SW480 (cell line): ENCODE measurements at places on chromosomes 5 and 9.
A peak's percentile ranks its signal among the peaks of the same experiment; 100 is the strongest.

DNA sequence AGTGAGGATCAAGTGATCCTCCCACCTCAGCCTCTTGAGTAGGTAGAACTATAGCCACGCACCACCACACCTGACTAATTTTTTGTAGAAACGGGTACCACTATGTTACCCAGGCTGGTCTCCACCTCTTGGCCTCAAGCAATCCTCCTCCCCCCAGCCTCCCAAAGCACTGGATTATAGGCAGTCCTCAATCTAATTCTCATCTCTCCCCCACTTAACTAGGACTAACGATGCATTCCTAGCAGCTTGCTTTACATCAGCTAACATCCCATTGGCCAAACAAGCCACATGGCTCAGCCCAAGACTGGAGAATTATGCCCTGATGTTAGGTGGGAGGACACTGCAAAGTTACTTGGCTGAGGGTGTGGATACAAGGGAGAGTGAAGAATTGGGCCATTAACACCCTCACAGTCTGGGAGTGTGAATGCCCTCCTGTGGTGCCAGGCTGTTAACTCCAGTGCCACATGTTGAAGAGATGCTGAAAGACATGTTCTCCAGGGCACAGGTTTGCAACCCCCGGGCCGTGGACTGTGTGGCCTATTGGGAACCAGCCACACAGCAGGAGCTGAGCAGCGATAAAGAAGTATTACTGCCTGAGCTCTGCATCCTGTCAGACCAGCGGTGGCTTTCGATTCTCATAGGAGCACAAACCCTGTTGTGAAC, 5.3 kb upstream of the ZNF367 start:
- no peak for DNase-seq

DNA sequence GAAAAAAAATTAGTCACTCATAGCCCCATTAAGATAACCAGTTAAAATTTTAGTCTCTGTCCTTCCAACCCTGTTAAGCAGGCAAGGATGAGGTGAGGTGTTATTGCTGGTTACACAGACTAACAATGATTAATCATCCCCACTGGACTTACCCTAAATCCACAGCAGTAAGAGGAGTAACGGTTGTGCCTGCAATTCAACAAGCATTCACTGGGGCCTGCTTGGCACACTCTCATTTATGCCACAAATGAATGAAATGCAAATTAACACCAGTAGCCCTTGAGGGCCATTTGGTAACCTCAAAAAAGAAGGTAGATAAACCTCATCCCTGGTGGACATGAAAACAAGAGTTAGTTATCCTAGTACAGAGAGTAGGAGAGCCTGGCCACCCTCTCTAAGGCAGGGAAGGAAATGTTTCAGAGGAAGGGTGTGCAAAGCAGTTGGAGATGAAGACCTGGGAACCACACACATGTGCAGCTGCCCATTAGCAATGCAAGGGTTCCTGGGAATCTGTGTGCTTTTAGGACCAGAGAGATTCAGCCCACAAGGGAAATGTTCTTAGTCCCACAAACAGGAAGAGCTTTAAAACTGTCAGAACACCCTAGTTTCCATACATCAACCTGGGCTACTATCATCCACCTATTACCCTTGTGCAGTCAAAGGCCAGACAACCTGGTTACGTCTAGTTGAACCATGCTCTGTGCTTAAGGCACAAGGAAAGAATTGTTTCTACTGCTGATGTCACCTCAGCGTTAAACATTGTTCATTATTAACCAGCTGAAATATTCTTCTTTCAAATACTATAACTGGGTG, 7.7 kb downstream of the LHFPL2 start:
- no peak for DNase-seq

- no peak for DNase-seq
These were observed 60.7 kb downstream of the MAN2A1 start for GRCh38 chr5:109750463-109750862.

DNA sequence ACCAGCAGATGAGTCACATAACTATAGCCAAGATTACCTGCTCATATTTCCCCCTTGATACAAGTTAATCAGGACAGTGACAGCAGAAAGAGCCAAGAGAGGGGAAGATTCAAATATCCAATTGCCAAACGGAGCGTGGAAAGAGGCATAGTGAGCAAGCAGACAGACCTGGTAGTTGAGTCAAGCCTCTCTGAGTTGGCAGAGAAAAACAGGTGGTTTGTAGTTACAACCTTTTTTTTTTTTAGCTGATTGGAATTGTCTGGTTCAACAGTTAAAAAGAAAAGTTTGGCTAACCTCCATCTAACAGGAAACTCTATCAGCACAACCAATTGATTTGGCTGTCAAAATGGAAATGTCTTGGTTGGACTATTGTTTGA, 272.1 kb downstream of the TLE1 start:
- DNase-seq, result no peak

GRCh38 chr5:116301110-116301509, 216.3 kb downstream of the COMMD10 start:
- DNase-seq, result no peak

- DNase-seq, result no peak
These were observed 1071.9 kb upstream of the ARRDC3 start for GRCh38 chr5:92455011-92455410.

DNA sequence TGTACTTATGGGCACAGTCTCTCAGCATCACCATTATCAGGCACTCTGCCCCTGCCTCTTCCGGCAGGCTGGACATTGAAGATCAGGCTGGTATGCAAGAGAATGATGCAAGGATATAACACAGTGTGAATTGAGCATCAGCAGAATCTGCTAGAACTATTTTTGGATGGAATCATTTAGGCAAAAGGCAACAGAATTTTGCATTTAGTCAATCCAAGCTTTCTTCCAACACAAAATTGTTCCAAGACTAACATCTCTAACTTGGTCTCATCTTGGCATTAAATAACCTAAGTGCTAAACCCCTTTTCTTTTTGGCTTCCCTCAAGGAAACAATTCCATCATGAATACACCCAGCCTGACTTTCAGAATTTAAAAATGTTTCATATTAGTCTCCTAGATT, 339.9 kb downstream of the PRELID2 start:
- DNase-seq, result no peak

GRCh38 chr9:122695696-122696095, 20.8 kb downstream of the OR1L3 start:
- DNase-seq, result peak; percentile 16

GRCh38 chr5:38878391-38879077, 32.7 kb downstream of the OSMR start:
- DNase-seq, result no peak

- DNase-seq, result no peak
These were observed 444.5 kb downstream of the RAB3C start for GRCh38 chr5:59027145-59027907.

DNA sequence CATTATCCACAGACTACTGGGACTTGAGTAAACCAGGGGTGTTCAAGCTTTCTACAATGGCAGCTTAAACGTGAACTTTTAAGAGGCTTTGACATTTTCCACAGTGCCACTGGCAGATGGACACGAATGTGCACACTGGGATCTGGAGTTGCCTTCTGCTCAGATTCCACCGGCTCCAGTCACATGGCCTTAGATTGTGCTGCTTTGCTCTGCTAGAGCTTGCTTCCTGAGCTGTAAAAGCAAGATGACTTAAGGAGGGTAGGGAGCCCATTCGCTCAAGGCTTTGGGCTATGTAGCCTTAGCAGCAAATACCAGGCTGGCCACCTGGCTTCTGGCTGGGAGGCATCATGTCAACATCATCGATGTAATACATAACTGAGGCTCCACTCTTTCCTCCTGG, 436.9 kb downstream of the MED10 start:
- peak; percentile 13 for DNase-seq

DNA sequence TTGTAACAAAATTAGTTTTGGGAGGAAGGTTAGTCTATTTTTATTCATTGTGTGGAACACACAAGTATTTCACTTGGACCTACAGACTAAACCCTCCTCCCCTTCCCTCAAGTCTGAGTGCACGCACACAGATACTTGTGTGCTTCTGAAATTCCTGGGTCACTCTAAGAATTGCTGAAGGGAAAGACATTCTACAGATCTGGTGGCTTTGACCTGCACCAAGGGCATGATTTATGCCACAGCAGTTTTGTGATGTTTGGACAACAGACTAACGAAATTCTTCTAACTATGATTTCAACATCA, 150.5 kb downstream of the ARL15 start:
- DNase-seq, result no peak

DNA sequence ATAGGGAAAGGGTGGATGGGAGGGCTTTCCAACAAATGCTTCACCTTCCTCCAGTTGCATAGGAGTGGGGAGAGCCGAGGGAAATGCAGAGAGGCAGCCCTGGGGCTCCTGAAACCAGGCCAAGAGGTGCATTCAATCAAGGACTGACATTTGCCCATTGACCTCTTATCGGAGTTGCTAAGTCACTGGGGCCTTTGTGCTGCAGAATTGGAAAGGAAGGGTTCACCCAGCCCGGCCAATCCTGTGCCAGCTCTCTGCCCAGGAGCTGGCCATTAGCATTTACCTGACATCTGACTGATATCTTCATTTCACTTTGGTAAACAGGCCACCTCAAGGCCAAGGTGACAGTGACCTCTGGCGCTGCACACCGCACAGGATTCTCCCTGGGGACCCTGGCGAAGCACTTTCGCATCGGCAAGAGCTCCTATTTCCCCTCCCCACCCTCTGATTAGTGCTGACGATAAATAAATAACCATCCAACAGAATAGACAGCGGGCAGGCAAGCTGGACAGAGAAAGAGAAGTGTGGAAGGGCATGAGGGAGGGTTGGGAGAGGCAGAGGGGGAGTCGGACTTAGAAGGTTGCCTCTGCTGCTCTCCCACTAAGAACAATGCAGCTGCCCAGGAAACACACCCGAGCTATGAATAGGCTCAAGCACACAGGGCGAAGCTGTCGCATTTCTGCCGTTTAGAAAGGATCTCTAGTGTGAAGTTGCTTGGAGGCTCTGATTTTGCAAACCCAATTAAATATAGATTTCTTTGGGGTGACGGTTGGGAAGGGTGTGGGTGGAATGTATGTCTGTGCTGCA, 57.0 kb upstream of the BOD1 start:
- no peak for DNase-seq

- peak; percentile 63 for DNase-seq
These were observed 150.6 kb downstream of the MCTP1 start for GRCh38 chr5:95134326-95134725.

GRCh38 chr9:21454149-21454548, 13.9 kb downstream of the IFNA1 start:
- DNase-seq, result peak; percentile 48

GRCh38 chr9:111516061-111516465, 8.9 kb upstream of the ZNF483 start:
- no peak for DNase-seq

GRCh38 chr9:129933185-129934040, 98.2 kb downstream of the USP20 start:
- DNase-seq, result no peak

DNA sequence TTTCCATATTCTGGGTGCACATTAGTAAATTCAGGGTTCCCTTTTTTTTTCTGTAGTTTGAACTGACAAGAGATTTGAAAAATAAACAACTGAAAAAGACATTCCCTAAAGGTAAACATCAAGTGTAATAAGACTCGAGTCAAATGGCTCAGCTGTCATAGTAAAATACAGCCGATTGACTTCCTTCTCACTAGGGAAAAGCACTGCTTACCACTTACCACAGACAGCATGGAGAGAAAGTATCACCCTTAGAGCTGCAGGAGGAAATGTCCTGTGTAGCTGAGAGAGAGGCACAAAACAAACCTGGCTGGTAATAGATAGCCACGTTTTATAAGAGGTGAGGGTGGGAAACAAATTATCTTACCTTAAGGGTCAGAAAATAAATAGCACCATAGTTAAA, 12.1 kb upstream of the DMAC1 start:
- DNase-seq, result no peak

DNA sequence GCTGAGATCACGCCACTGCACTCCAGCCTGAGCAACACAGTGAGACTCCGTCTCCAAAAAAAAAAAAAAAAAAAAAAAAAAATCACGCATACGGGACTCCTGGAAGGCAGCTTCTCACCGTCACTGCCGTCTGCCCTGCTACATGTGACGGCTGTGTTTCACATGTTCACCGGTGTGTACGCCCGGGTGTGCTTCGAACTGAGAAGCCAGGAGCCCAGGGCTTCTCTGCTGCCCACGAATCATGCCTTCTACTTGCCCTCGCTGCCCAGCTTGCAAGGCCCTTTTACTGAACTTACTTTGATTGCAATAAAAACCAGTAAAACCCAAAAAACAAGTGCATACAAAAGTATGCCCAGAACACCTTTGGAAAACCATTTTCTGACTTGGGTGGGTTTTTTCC, 5.8 kb upstream of the NKD2 start:
- peak; percentile 57 for DNase-seq

- no peak for DNase-seq
These were observed 66.6 kb downstream of the SERINC5 start for GRCh38 chr5:80189201-80189600.

DNA sequence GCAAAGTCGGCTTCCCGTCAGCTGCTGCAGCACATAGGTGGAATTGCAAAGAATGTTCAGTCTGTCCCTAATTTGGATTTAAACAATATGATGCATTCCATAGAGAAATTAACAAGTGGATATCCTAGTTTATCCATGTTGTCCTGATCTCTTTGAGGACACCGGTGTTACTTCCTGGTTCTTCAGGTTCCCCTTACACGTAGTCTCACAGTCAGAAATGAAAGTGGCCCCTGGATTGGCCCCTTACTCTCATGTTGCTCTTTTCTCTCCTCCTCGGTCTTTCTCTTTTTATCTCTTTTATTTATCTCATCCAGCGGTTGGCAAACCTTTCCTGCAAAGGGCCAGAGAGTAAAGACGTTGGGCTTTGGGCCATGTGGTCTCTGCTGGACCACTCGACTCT, 265.1 kb downstream of the GAS1 start:
- DNase-seq, result no peak

DNA sequence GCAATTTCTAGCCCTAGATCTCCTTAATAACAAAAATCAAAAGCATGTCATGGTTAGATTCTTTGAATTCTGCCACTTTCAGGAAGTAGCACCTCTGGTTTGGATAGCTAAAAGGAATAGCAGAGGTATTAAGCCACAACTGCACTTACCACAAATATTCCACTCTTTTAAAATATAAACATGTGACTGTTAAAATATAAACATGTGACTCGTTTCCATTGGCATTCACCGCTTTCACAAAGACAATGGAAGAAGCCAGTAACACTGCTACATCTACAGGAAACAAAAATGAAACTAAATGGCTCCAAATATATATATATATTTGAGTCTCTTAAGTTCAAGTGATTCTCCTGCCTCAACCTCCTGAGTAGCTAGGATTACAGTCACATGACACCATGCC, 222.9 kb downstream of the ARL15 start:
- no peak for DNase-seq

DNA sequence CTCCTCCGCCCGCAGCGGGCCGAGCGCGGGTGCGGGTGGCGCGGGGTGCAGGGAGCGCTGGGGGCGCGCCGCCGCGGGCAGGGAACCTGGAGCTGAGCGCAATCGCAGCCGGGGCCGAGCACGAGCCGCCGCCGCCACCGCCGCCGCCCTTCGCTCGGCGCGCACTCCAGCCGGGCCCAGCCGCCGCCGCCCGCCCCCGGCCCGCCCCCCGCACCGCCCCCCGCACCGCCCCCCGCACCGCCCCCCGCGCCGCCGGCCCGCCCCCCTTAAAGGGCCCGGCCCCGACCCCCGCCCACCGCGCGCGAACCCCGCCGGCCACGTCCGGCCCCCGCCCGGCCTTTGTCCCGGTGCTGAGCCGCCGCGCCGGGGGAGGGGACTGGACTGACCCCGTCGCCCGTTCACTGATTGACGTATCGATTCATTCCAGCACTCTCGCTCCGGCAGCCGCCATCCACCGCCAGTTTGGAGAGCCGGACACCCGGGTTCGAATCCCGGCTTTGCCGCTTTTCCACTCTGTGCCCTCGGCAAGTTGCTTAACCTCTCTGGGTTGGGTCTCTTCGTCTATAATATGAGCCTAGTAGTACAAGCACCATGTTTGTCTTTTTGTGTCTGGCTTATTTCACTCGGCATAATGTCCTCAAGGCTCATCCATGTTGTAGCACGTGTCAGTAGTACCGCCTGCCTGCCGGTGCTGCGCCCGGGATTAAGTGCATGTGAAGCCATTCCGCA, at the start of gene SH3PXD2B:
Gene SH3PXD2B, minus strand, starts transcription at position 168 of the 729 bp plus-strand sequence. CDS start 173 bp downstream, outside the sequence.
- DNase-seq, result peak; percentile 54
